Activated CD4-positive, alpha-beta T cell treated with anti-CD3 and anti-CD28 coated beads for 24 hours (primary cell): ENCODE measurements at places on chromosomes 4 and X.

DNA sequence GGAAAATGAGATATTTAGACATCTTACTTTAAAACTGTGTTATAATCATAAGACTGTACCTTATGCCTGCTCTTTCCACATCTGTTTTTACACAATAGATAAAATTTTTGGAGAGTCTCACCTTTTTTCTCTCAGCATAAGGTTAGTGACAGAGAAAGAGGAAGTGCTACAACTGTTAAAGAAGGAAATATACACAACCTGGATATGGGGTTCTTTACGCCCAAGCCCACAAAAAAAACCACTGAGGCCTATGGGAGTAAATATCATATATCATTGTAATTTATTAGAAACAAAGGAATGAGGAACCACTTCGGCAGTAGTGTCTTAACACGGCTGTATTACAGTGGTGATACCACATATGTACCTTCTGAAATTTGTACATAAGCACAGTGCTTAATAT is 265.9 kb upstream of the GK2 start:
- no peak for DNase-seq

GRCh38 chrX:48961585-48962091 is 4.2 kb upstream of the OTUD5 start:
- no peak for DNase-seq

GRCh38 chr4:89427782-89428181 is 120.2 kb upstream of the GPRIN3 start:
- no peak for DNase-seq

DNA sequence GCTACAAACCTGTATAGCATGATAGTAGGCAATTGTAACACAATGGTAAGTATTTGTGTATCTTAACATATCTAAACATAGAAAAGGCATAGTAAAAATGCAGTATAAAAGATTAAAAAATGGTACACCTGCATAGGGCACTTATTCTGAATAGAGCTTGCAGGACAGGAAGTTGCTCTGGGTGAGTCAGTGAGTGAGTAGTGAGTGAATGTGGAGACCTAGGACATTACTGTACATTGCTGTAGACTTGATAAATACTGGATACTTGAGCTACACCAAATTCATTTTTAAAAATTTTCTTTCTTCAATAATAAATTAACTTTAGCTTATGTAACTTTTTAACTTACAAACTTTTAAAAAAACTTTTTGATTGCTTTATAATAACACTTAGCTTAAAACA is 68.2 kb upstream of the MAML3 start:
- no peak for DNase-seq

DNA sequence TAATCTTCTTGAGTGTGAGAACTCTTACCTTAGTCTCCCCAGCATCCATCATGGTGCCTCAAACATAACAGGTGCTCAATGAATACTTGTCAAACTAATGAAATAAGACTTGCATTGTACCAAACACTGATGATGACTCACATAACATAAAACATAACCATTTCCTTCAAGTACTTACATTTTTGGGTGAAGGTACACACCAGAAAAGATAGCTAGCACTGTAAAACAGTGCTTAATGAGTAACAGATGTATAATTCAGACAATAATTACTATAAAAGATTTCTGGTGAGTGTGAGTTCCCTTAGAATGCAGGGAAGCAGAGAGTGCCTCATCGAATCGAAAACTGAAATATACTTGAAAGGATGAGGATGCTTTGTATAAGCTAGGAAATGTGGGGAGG is 70.1 kb upstream of the HCCS start:
- no peak for DNase-seq

- no peak for DNase-seq
Observed at GRCh38 chr4:185839770-185840169, 27.8 kb upstream of the SORBS2 start.

- no peak for DNase-seq
Observed at GRCh38 chr4:153122855-153123254, 81.4 kb upstream of the TRIM2 start.

DNA sequence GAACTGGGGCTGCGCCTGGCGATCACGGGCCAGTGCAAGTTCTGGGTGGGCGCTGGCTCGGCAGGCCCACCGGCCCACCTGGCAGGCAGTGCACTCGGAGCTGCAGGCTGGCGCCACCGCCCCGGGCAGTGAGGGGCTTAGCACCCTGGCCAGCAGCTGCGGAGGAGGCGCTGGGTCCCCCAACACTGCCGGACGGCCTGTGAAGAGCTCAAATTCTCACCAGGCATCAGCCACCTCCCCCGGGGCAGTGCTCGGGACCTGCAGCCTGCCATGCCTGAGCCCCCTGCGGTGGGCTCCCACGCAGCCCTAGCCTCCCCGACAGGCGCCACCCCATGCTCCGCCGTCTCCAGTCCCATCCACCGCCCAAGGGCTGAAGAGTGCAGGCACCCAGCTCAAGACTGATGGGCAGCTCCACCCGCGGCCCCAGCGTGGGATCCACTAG is 7.1 kb upstream of the ZNF330 start:
- DNase-seq = no peak

DNA sequence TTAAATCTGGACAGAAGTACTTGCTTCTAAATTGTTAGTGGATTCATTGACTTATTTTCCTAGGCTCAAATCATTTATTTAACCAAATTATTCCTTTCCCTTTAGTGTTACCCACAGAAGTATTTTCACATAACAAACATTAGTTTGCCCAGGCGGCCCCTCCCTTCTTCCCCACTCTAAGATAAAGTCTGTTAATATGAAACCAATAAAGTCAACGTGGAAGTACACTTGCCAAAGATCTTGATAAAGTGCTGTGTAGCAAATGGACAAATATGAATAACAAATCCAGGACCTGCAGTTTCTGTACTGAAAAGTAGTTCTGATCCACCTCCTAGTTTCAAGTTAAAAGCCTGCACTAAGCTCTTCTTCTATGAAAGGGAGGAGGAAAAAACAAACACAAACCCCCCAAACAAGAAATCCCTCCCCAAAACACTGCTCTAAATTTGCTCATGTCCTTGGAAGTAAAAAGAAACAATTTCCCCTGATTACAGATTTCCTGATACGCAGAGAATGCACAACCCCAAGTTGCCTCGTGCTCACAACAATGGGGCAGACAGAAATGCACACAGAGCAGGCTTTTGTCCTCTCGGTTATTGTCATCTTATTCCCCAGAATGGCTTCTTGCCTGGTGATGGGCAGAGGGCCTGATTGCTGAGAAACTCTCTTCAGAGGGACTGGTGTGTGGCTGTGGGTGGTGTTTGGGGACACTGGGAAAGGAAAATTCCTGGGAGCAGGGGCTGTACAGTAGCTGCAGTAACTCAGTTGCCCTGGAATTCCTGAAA is 23.2 kb downstream of the TMSB4X start:
- DNase-seq = no peak

GRCh38 chrX:24266996-24267395 is 46.9 kb downstream of the SUPT20HL2 start:
- DNase-seq = no peak

DNA sequence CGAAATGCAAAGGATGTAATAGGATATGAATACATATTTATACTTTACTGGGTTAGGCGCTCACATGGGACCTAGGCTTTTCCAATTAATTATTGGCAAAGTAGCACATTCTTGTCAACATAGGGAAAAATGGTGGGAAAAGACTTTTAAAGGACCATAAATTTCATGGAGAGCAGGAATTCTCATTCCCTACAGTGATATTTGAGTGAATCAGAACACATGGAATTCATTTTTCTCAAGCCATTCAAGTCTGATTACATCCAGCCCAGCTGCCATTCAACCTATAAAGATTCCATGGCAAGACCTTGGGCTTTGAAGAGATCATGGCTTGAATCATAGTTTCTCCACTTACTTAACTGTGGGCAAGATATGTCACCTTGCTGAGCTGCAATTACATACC is 150.4 kb downstream of the SOWAHB start:
- DNase-seq = no peak

DNA sequence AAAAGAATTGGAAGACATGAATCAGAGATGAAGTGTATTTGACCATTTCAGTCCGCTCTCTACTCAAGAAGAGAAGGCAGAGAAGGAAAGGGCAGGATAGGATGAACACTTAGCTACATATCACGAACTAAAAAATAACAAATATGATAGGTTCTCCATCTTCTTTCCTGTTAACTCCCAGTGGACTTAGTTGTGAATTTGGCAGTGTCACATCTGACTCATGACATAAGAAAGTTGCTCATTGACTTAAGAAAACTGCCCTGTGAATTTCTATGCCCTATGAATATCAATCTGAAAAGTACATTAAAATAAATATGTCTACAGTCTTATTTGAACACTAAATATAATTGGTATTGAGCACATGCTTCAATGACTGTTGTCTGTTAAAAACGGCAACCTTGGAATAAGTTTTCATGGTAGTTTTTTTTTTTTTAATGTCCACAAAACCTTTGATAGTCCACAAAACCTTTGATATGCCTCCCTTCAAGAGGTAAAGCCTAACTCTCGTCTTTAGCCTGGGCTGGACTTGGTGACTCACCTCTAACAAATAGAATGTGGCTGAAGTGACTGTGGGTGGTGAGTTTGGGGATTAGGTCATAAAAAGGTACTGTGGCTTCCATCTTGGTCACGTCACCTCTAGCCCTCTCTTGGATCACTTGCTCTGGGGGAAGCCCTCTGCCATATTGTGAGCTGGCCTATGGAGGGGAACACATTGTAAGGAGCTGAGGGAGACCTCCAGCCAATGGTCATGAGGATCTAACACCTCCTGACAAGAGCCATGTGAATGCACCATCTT is 184.7 kb upstream of the S100G start:
- DNase-seq = no peak

- no peak for DNase-seq
Observed at GRCh38 chrX:23228454-23228853, 106.2 kb upstream of the PTCHD1 start.

DNA sequence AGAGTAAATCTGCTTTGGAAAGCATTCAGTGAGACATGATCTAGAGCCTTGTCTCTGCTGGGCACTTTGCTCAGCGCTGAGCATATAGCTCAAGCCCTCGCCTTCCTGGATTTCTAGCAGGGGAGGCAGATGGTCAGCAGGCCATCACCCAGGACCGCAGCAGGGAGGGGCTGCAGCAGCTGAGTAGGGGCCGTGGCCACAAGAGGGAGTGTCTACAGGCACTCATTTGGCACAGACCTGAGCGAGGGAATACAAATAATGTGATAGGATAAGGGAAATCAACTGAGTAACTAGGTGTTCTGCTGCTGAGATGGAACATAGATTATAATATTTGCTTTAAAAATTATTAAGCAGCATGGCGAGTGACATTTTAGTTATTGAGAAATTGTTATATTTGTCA is 30.2 kb downstream of the OFD1 start:
- DNase-seq = no peak

DNA sequence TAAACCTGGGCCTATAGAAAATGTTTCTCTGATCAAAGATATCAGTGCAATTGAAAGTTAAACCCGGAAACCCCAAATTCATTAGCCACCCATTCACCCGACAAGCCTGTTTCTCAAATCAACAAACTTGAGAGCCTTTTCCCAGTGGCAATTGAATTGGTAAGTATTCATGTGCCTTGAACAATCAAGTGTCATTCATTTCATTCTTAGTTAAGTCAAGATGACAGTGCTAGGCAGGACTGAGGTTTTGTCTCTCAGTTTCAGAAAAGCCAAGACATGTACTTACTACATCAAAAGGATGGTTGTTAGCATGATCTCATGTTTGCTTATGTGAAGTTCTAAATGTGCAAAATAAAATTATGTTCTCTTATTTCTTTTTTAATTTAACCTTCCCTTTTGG is 32.3 kb downstream of the CC2D2A start:
- DNase-seq = no peak

- DNase-seq = no peak
Observed at GRCh38 chr4:47390428-47391125, 72.9 kb downstream of the COMMD8 start.

DNA sequence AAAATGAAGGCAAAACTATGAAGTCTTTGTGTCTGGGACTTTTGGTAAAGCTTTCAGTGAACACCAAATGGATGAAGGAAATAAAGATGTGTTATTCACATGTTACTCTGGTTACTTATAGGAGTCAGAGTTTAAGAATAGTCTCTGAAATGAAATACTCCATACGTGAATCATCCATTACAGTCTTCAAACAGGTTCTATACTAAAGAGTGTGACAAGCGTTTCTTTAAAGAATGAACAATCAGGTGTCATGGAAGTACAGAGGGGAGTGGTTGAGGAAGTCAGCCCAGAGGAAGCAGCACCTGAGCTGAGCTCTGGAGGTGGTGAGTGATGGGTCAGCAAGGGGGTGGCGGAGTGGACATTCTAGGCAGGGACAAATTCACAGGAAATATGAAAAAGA is 41.8 kb upstream of the SORBS2 start:
- no peak for DNase-seq

GRCh38 chrX:55867708-55868107 is 150.2 kb downstream of the RRAGB start:
- no peak for DNase-seq

GRCh38 chrX:54288277-54288676 is 69.6 kb downstream of the WNK3 start:
- no peak for DNase-seq

DNA sequence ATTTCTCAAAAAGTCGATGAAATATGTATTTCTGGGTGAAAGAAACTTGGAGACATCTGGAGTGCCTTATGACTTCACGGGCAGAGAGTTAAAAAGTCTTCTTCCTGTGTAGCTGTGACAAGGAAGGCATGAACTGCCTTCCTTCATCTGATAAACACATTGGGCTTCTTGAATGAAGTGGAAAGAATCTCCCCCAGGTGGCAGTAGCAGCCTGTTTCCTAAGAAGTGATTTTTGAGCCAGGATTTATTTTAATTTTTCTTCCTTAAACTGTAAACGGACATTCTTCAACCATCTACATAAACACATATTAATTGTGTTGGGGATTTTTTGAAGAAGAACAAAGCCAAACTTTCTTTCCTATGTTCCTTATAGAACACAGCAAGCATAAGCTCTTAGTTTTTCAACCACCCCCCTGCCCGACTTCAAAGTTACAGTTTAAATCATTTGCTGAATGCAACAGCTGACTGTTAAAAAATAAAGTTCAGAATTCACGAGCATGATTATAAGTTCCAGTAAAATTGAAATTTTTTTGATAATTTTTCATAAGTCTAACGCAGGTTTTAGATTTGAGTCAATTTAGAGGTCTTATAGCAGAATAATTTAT is 980 bp upstream of the GIMD1 start:
- DNase-seq = no peak

DNA sequence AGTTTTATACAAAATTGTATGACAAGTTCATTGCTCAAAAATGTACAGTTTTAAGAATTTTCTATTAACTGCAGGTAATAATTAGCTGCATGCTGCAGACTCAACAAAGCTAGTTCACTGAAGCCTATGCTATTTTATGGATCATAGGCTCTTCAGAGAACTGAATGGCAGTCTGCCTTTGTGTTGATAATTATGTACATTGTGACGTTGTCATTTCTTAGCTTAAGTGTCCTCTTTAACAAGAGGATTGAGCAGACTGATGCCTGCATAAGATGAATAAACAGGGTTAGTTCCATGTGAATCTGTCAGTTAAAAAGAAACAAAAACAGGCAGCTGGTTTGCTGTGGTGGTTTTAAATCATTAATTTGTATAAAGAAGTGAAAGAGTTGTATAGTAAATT is 131.0 kb downstream of the TET2 start:
- no peak for DNase-seq

DNA sequence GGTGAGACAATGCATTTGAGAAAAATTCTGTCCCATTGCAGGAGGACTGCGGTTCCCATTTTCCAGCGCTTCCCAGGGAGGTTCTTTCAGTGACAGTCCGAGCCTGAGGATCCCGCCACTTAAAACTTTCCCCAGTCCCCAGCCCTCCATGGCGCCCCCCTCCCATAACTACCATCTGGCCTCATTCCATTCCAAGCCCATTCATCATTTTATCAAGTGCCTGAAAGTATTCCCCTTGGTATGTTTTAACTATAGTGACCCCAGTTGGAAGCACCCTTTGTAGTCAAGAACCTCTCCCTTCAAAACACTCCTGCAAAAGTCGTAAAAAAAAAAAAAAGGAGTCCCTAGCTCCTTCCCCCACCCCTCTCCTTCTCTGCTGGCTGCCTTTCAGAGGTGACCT is 1.2 kb downstream of the RASL11B start:
- no peak for DNase-seq
